ENCODE measurements at places on chromosomes 5 and 9.

DNA sequence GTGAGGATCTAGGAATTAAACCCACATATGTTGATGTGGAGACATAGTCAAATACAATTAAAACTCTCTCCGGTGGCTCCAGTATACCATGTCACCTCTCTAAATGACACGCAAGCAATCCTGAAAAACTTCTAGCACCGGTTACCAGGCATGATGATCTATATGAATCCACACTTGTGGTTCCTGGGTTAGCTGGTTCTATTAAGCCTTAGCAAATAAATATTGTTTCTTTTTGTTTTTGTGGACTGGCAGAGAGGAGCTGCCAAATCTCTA, 104.8 kb downstream of the SEC61B start:
- no peak for DNase-seq

DNA sequence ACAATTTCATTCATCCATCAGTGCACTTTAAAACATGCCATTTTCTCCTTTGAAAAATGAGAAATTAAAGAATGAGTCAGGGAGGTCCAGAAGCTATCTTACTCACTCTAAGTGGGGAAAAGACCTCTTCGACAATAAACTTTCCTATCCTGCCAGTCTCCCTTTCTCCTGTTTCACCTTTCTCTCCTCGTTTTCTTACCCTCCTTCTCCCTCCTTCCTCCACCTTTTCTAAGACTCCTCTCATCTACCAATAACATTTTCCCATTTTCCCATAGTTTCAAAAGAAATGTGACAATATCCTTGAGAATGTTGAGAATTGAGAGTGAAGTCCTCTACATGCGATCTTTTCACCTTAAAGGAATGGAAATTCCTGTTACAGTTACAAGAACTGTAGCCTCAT, 450.5 kb upstream of the GRAMD2B start:
- DNase-seq = no peak

- no peak for DNase-seq
These were observed 167.1 kb upstream of the ADRA1B start for GRCh38 chr5:159749146-159749545.

DNA sequence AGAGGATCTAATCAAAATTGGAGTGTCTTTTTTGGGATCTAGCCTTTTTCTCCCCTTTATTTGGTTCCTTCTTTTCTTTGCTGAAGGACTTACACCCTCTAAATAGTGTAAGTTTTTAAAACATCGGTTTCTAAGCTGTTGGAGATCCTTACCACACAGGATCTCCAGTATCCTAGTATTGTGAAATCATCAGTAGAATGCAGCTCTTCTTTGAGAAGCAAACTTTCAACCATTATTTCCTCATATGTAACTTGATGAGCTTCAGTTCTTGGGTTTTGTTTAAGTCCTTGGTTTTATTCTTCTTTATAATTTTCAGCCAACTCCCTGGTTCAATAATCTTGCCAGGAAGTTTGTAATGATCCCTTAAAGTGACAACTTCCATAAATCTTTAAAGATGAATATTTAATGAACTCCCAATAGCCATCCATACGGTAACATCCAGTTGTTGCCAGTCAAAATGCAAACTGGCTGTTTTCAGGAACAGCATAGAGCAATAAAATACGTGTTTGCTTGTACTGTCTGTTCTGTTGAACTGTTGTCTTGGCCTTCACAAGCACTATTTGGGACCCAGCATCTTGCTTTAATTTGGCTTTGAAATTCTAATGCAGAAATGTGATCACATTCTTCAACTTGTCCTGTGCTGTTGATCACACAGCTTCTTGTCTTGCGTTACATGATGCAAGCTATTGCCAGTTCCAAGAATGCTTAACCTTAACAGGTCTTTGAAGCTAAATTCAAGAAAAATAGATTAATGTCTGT, 34.8 kb upstream of the TTC23L start:
- no peak for DNase-seq
